Activated CD4-positive, alpha-beta memory T cell treated with anti-CD3 and anti-CD28 coated beads for 36 hours (primary cell): ENCODE measurements at places on chromosomes 16 and 17. TPM values are rescaled to one million over a fixed set of nuclear protein-coding genes. Genes with fewer than 3 reads are reported as not detected.

Gene WNT3
- total RNA-seq, result 0.19 TPM

Gene ZNF624
- total RNA-seq, result 5.0 TPM

Gene LLGL2
- 17.1 TPM for total RNA-seq

Gene SCNN1B
- total RNA-seq, result not detected

Gene EMP2
- total RNA-seq, result not detected

Gene MTHFSD
- total RNA-seq, result 17.9 TPM
